ENCODE measurements at places on chromosomes 2 and 18.

- DNase-seq: no peak
Measured at GRCh38 chr2:179661986-179662385, 199.4 kb downstream of the ZNF385B start.

GRCh38 chr18:21450503-21450902 is 150.0 kb downstream of the ESCO1 start:
- DNase-seq: no peak

DNA sequence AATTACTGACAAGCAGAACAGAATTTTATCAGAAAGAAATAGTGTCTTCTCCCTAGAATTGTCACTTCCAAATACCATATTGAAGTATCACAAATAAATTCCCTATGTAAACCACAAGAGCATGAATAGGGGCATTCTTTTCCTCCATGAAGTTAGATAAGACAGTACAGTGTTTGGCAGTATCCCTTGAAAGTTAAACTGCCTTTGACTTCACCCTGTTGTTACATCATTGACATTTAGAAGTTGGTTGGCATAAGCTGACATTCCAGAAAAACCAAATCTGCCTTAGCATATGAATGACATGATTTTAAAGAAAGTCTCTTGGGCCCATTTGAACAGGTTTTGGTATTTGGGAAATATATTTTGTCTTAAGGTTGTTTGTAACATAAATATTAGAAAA is 50.2 kb upstream of the OSR1 start:
- DNase-seq: no peak

GRCh38 chr2:34529965-34530364 is 930.9 kb upstream of the FAM98A start:
- no peak for DNase-seq

DNA sequence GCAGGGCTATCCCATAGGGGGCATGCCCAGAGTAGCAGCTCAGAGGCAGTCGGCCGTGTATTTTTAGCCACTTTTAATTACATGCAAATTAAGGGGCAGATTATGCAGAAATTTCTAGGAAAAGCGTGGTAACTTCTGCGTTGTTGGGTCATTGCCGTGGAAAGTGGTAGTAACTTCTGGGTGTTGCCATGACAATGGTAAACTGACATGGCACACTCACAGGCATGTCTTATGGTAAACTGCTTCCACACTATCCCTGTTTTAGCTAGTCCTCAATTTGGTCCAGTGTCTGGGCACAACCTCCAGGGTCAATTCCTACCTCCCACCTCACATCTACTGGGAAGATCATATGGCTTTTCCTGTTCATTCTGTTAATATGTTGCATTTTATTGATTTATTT is 428.9 kb upstream of the FANCL start:
- no peak for DNase-seq

DNA sequence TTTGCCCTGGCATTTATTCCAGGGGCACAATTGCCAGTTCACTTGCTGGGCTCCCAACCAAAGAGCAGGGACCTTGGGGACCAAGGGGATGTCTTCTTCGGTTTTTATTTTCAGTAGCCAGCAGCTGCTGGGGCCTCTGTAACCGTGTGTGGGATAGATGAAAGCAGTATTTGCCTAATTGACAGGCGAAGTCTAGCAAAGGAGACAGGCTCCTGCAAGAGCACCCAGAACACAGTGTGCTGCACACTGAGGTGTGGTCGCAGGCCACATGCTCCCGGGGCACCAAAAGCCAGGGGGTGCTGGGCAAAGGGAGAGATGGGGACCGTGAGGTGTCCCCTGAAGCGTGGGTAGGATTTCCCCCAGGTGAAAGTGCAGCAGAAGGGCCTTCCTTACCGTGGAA is 5.3 kb downstream of the SAG start:
- DNase-seq: no peak

DNA sequence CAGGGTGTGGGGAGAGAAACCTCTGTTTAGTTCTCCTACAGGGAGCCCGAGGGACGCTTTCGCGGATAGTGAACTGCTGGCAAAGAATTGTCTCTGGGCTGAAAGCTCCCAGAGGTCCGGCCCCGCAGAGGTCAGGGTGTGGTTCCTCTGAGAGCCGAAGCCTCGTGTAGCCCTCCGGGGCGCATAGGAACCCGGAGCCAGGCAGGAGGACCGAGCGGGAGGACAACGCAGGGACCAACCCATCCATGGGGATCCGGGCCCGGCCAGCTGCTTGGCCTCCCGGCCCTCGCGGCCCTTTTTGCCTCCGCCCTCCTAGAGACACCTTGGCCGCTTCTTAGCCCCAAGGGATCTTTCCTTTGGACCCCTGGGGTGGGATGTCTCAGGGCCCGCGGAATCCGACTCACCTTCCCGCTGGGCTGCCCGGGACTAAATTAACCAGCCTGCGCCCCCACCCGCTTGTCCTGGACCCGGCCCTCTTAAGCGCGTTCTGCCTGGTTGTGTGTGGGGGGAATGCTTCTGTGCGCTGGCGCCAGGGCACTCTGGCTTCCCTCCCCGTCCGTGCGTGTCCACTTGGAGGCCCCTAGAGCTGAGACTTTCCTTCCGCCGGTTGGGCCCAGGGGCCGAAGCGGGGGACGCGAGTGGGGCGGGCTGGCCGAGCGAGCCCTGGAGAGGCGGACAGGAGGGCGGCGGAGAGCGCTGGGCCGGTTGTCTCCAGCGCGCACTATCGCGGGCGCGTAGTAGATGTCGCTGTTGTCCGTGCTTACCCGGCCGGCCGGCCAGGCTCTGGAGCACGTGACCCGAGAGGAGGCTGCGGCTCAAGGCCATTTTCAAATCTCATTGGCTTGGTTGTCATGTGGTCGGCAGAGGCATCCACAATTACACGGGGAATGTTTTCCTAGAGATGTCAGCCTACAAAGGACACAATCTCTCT is at the start of gene HOXD10:
HOXD10 (plus strand) TSS at position 896 of the 931 bp plus-strand sequence. CDS start 56 bp downstream, outside the sequence.
- peak; percentile 86 for DNase-seq

GRCh38 chr18:77078690-77079070 is 53.9 kb downstream of the MBP start:
- DNase-seq: no peak

DNA sequence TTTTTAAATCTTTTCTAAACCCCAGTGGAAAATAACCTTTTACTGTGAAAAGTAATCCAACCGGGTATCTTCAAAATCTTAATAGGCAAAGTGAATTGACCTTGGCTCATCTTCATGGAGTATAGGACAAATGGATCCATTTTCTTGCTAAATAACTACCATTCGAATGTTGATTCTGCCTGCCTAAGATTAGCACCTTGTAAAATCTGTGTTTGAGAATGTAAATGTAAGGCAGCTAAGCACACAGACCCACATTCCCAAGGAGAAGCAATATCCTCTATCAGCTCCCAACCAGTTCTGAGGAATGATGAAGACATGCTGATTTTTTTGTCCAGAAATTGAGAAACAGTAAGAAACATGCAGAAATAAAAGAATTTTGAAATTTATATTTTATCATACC is 509.8 kb upstream of the SMIM21 start:
- DNase-seq: no peak

DNA sequence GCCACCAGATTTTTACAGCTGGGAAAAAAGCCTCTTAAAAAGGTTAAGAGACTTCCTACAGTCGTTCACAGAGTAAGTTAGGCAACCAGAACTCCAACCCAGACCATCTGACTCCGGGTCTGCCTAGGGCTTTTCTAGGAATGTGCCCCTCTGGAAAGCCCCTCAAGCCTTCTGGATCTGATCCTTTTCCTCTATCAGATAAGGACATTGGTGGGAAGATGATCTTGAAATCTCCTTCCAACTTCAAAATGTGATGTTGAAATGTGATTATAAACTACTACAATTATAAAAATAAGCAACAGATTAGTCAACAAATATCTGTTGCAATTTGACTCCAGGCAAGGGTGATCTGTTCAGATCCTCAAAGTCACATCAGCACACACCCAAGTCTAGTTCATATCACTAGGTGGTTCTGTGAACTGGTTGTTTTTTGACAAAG is 270.4 kb downstream of the ARHGAP15 start:
- no peak for DNase-seq

DNA sequence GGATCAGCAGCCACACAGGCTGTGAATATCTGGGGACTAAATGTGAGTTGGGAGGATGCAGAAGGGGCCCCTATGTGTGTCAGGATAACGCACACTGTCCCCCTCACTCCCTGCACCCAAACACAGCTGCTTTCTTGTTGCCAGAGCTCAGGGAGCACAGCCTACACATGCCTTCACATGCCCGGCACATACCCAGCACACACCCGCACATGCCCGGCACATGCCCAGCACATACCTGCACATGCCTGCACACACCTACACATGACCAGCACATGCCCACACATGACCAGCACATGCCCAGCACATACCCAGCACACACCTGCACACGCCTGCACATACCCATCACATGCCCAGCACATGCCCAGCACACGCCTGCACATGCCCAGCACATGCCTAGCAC is 75.6 kb downstream of the TPO start:
- DNase-seq: no peak

DNA sequence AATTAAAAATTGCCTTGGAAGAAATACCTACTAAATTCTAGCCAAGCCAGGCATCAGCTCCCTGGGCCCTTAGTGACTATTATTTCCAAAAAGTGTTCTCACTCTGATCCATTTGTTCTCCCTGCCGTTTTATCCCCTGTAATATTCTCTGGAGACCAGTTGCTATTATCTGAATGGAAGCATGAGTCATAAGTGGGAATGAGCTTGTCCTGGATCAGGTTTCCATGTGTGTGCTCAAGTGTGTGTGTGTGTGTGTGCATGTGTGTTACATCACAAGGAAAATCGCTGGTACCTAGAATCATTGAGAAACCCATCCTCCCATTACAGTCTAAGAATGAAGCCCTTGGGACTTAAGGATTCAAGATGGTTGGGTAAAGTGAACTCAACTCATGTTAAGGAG is 130.3 kb upstream of the CXCR4 start:
- DNase-seq: no peak

DNA sequence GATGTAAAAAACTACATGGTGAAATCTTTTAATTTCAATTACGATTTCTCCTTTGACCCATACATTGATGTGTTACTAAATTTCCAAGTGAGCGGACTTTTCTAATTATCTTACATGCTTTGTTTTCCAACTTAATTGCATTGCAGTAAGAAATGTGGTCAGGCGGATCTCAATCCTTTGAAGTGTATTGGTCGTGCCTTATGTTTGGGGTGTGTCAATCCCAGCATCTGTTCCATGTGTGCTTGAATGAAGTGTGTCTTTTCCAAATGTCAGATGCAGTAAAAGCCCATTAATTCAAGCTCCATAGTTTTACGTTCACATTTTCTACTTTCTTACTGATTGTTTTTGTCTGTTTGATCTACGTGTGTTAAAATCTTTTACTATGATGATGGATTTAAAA is 113.1 kb downstream of the UXS1 start:
- no peak for DNase-seq

- no peak for DNase-seq
Measured at GRCh38 chr2:7011356-7012083, 94.3 kb downstream of the RNF144A start.

DNA sequence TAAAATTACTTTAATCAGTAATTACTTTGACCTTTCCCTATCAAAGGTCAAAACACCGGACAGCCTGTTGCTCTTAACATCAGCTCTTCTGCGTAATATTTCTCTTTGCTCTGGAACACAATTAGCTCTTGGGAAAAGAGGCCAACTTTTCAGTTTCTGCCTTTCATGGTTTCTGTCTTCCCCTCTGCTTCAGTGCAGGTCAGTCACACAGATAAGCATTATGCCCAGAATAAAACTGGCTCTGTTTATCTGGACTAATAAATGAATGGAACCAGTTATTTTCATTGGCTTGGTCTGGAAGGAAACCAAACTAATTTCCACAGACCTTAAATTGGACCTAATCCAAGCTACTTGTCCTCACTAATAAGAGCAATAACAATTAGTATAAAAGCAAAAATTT is 26.2 kb upstream of the GALNT3 start:
- DNase-seq: no peak
